ENCODE measurements at places on chromosomes 2 and 18.
A peak's percentile ranks its signal among the peaks of the same experiment; 100 is the strongest.

GRCh38 chr2:219428469-219428868 lies 6.2 kb upstream of the SPEG start:
- peak; percentile 6 for DNase-seq

DNA sequence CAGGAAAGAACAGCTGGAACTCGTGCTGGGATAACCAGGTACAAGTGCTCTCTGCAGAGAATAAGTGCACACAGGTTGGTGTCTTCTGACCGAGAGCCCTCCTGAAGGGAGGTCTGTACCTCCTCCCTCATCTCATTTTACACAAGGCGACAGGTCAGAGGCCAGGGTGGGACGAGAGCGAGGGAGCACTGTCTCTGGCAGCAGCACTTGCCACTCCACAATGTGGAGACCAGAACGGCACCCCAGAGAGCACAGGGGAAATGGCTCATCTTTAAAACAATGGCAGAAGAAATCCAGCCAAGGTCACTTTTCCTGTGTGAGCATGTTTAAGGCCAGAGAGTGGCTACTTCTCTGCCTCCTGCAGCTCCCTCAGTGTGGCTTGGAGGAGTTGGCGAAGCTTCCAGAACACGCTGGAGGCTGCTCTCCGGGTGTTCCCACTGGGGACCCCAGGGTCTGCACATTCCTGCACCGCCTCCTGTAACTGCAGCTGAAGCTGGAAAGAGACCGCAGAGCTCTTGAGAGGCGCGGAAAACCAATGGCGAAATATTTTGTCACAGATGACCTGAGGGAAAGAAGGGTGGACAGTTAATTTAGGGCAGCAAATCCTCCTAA lies 20.8 kb downstream of the DIPK1C start:
- DNase-seq = no peak

DNA sequence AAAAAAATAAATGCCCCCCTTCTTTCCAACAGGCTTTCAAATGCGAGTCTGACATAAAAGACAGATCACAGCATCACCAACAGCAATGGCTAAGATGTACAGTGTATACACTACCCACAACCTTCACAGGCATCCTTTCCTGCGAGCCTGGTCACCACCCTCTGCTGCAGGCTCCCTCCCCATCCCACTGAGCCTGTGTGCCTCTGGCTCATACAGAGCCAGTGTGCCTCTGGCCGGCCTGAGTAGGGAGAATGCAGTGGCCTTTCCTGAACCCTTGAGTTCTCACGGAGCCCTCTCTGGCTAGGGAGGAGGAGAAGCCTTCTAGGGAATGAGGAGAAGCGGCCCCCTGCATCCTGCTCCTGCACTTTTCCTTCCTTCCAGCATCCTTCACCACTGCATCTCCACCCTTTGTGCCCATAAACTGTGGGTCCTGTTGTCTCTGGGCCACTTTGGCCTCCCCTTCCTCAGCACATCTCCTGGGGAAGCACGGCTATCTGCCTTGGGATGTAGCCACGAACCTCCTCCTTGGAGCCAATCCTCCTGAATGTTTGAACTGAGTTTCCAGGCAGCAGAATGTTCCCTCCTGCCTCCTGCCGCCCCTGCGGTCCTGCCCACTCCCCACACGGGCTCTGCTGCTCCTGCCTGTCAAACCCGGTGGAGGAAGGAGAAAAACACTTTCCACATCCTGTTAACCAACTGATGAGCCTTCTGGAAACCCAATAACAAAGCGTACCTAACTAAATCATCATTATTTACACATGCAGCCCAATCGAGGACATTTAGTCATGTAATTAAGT lies 22.5 kb downstream of the GYPC start:
- no peak for DNase-seq

DNA sequence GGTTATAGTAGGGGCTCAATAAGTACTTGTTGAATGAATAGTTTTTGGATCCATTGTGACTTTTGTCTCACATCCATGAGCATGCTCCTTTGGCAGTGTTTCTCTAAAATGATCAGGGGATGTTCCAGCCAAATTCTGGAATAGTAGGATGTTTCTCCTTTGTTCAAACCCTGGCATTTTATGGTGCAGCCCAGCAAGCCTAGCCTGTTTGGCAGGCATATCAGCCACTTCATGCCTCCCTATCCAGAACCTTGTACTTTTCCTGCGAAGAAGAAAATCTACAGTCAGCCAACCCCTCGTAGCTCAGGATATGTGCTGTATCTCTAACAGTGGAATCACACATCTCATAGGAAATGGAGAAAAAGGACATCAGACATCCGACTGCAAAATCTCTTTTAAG lies 27.1 kb upstream of the RPRD1A start:
- no peak for DNase-seq

DNA sequence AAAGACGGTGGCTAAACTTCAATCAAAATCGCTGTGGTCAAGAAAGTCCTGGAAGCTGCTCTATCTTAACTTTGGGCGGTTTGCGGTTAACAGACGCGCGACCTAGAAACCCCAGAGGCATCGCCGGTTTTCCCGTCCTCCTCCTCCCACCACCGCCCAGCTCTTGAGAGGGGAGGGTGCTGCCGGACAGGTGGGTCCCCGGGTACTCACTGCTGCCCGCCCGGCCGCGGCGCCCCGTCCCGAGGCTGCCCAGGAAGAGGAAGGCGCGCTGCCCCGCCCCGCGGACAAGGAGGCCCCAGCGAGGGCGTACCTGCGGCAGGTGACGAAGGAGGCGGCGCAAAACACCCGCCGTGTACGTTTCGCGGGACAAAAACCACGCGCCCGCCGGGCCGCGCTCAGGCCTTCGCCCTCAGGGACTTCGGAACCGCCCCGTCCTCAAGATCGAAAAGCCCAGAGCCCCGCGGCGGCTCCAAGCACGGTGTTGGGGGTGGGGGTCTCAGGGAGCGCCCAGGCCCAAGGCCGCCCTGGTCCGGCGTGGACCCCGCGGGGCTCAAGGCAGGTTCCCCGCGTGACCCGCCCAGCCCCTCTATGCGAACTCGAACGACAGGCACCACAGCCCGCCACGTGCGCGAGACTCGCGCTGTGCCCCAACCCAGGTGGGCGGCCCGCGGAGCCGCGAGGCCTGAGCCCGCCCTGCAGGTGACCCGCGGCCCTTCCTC lies at the start of gene SH3YL1:
TSS of gene SH3YL1 (minus strand) at position 259 of the 719 bp plus-strand sequence. CDS start at position 211, 48 bp downstream.
- DNase-seq = peak; percentile 73

DNA sequence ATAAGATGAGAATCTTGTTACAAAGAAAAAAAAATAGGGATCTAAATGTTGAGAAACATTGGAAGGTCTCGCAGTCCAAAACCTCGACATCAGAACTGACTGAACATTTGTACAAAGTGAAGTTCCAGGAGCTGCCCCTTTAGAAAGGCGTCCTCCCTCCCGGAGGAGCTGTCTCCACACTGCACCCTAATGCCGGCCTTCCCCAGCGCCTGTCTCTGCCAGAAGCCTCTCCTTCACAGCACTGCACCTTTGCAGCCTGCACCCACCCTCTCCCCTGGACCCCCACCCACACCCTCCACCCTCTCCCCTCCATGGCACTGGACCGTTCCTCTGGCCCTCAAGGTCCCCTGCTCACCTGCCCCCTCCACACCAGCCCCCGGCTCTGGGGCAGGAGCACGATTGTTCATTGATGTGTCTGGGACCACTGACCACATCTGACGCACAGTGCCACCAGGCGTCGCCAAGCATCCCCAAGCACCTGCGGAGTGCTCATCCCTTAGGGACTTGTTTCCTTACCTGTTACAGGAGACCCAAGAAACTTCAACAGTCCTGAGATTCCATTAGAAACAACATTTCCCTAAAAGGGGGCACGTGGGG lies 90.3 kb upstream of the SNTG2 start:
- no peak for DNase-seq

- DNase-seq = no peak
Measured at GRCh38 chr2:95677346-95677745, 85.5 kb downstream of the TRIM43 start.

GRCh38 chr2:160324161-160324800 lies 124.2 kb upstream of the ITGB6 start:
- DNase-seq = peak; percentile 65

- no peak for DNase-seq
Measured at GRCh38 chr18:46338205-46338604, 234.0 kb downstream of the HAUS1 start.

DNA sequence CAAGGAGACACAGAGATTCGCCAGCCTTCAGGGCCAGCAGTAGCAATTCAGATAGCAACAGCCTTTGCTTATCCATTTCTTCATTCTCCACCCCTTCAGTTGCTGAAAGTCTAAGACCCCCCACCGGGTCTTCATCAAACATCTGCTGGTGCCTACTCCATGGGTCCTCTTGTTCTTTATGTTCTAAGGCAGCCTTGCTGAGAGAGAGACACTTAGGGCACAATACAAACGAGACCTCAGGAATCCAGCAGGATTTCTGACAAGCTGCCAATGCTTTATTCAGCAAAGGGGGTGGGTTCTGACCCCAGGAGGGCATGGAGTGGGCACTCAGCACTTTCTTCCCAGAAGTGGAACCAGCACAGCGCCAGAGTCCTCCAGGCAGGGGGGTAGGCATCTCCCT lies 36.2 kb upstream of the CNGA3 start:
- DNase-seq = no peak

- no peak for DNase-seq
Measured at GRCh38 chr2:54867457-54867856, 144.0 kb downstream of the EML6 start.

DNA sequence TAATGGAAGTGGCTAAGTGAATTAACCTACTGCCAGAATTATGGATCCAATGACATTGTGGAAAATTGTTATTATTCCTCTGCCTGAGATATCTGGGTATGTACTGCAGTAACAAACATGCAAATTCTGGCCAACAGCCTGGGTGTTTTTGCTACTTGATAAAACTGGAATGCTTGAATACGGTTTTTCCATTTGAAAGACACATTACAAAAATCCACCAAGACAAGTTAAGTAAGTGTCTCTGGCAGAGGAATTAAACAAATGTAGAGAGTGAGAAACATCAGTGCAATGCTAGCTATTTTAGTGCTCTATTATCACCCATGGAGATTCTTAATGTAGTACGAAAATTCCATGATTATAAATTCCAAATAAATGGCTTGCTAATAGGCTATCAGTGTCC lies 312.4 kb upstream of the MEIS1 start:
- DNase-seq = no peak

- no peak for DNase-seq
Measured at GRCh38 chr18:41828137-41828536, 126.9 kb upstream of the PIK3C3 start.

DNA sequence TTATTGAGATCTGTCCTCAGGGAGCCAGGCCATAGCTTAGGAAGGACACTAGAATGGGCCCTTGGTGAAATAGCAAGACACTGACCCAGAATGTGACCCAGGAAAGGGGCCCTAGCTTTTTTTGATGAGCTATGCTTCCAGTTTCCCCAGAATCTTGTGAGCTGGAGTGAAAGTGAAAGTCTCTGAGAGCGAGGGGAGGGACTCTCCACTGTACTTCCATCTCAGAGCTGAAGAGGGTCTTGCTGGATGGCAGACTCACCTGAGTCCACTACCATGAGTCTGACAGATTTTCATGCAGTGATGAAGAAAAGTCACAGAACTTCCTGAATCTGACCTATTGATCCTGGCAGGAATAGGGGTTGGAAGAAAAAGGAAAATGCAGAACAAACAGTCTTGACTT lies 3.1 kb downstream of the ARHGAP25 start:
- no peak for DNase-seq

DNA sequence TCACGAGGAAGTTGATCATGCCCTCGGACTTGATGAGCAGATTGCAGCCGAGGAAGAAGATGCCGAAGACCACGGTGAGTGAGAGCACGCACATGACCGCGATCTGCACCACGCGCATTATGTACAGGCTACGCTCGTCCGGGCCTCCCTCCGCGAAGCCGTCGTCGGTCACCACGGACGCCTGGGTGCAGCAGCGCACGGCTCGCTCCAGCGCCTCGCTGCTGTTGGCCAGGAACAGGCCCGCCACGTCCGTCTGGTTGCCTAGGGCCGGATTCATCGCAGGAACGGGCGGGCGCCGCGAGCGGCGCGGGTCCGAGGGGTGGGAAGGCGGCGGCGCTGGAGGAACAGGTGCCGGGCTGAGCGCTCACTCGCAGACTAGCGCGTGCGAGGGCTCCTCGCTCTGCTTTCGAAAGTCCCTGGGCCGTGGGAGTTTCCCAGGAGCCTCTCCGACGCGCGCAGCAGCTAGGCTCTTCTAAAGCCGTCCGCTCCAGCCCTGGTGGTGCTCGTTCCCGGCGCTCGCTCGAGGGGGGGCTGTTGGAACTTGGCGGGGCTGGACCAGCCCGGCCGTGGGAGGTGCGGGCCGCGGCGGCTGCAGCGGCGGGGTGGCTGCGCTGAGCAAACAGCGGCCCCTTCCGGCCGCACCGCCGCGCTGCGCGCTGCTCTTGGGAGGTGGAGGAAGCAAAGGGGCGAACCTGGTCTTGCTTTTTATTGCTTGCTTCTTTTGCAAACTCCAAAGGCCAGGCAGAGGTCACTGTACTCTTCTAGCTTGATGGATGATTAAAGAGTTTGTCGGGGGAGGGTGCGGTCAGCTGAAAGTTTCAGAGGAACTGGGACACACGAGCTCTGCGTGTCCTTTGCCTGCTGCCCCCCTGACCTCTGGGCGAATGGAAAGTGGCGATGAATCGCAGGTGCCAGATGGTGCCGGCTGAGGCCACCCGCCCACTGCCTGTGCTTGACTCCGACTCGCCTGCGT lies at the start of gene RPRM:
TSS of gene RPRM (minus strand) at position 474 of the 973 bp plus-strand sequence. CDS start at position 277, 197 bp downstream.
- peak; percentile 68 for DNase-seq

DNA sequence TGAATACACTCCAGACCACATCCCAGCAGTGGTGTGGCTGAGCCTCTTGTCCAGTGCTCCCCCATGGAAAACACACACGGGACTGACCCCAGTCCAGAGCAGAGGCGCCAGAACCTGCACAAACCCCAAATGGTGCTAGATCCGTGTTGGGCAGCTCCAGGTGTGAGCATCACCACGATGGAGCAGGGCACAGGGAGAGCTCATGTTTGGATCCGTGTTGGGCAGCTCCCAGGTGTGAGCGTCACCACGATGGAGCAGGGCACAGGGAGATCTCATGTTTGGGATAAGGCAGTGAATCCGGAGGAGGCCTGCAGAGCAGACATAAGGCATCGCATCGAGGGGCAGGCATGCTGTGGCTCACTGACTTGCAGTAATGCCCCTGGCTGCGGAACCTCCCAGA lies 460.0 kb upstream of the MYT1L start:
- no peak for DNase-seq

DNA sequence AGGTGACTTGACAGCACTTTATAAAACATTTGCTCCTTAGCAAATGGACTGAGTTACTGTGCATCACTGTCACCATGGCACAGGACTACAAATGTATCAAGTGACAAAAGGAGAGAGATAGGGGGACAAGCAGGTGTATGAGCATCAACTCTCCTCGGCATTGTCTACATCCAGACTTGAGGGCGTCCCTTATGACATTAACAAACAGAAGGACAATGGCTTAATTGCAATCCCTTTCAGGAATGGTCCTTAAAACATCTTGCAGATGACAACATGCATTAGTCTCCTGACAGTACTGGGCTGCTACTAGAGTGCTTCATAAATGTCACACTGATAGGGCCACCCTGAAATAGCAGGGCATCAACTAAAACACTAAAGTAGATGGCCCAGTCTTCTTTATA lies 198.8 kb downstream of the PDE1A start:
- no peak for DNase-seq

- no peak for DNase-seq
Measured at GRCh38 chr2:75846683-75847190, 136.0 kb upstream of the GCFC2 start.
